Motor neuron (in vitro differentiated cells): ENCODE measurements at places on chromosomes 6 and 20. TPM values are rescaled to one million over a fixed set of nuclear protein-coding genes. Genes with fewer than 3 reads are reported as not detected.
A peak's percentile ranks its signal among the peaks of the same experiment; 100 is the strongest.

The NKAIN2 gene
- total RNA-seq: 11.2 and 12.8 TPM in 2 replicates

The DPPA5 gene
- total RNA-seq: not detected in 2 replicates

The ZSWIM3 gene
- total RNA-seq: 2.7 and 3.2 TPM in 2 replicates

The RIPOR3 gene
- 8.6 and 13.0 TPM in 2 replicates for total RNA-seq

The RHAG gene
- total RNA-seq: 0.28 and 0.34 TPM in 2 replicates

The REV3L gene
- total RNA-seq: 21.8 and 30.1 TPM in 2 replicates

The GPX5 gene
- total RNA-seq: not detected in 2 replicates

The TDRD6 gene
- total RNA-seq: 0.44 and 0.47 TPM in 2 replicates

The HLA-G gene
- 0.56 TPM in 1 of 2 replicates, not detected in the other for total RNA-seq

The MLIP gene
- 0.18 and 1.5 TPM in 2 replicates for total RNA-seq

The TXLNB gene
- total RNA-seq: 0.19 and 0.84 TPM in 2 replicates

The HLA-C gene
- total RNA-seq: 22.5 and 25.7 TPM in 2 replicates

The ADGRB3 gene
- 48.0 and 58.4 TPM in 2 replicates for total RNA-seq

The SEC23B gene
- 59.2 and 65.1 TPM in 2 replicates for total RNA-seq

- no peak for ATAC-seq
Observed at GRCh38 chr6:26439151-26440125, 866 bp upstream of the BTN3A3 start.

DNA sequence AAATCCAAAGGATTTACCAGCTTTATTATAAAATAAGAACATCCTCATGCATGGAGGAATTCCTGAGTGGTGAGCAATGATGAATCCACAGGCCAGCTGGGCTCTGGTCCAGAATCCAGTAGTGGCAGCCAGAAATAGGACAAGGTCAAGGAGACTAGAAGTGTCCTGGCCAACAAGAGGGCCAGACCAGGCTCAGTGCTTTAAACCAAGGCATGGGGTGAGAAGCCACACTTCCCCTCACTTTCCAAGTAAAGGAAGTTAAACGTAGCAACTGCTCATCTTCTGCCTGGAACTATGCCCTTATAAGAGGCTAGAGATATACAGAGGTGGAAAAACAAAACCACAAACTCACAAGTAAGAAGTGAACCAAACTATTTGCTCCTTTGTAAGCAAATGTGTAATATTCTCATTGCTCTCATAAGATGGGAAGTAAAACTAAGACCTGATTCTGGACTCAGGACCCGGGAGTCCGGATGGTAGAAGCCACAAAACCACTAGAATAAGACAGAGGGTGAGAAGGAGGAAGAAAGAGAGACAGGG, 253.2 kb downstream of the UST start:
- ATAC-seq: no peak

DNA sequence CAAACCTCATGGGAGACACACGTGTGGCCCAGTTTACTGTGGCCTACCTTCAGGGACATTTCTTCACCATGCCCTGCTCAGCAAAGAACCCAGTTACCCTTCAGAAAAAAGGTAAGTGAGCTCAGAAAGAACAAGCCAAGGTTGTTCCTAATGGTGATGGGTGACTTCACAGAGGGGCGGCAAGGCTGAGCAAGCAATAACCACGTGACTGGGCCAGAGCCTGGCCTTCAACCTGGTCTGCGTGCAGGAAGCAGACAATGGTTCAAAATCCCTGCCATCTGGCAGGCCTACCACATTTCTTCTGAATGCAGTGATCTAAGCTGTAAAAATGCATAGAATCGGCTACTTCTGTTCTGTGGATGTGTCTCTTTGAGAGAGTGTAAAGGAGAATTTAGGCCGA, 115.5 kb upstream of the CST7 start:
- ATAC-seq: no peak

- ATAC-seq: no peak
Observed at GRCh38 chr6:169370054-169370453, 116.4 kb upstream of the THBS2 start.

- no peak for ATAC-seq
Observed at GRCh38 chr20:63873477-63873971, 8.5 kb downstream of the TPD52L2 start.

- no peak for ATAC-seq
Observed at GRCh38 chr20:50838707-50839385, 44.0 kb downstream of the BCAS4 start.

GRCh38 chr20:33338467-33339258, 55.6 kb downstream of the BPIFB1 start:
- ATAC-seq: no peak

DNA sequence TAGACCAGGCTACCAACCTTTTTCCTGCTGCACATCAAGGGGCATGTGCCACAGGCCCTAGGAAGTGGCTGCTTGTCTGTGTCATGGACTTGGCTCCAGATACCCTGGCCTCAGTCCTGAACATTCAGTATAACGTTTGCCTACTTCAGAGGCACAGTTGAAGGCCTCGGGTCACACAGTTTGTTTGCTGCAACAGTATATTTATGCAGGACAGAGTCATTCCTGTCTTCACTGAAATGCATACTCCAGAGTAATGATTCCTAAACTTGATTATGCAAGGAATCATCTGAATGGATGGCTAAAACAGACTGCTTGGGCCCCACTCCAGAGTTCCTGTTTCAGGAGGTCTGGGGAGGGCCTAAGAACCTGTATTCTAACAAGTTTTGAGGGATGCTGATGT, 149.4 kb downstream of the KLHL32 start:
- peak; percentile 15 for ATAC-seq

DNA sequence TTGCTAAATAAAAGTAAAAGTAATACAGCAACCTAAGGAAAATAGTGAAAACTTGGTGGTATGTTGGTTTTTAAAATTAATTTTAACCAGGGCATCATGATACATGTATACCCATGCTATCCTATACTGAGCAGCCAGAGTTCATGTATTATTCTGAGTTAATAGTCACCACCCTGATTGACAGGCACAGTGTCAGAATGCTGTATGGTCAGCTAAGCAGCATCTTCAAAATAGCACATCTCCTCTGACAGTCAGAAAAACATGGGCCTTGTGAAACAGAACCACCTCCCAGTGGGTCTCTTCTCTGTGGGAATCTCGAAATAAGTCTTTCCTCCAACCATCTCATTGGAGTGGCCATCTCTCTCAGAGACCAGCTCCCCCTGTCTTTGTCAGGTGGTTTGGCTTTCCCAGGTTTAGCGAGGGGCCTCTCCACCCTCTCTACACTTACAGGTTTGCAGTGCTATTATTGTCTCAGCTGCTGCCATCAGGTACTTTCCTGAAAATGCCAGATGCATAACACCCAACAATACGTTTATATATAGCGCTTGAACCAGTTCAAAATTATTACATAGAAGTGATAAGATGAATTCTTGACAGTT, 47.1 kb upstream of the RNF8 start:
- no peak for ATAC-seq

DNA sequence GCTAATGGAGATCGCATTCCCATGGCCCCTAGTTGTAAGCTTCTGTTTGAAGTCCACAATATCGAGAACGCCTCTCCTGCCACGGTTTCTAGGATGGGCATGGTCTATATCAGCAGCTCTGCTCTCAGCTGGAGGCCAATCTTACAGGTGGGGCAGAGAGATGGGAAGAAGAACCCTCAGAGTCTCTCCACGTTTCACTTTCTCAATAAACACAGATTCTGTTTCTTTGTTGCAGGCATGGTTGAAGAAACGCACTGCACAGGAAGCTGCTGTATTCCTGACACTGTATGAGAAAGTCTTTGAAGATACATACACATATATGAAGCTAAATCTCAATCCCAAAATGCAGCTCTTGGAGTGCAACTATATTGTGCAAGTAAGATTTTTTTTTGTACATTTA, 157.9 kb downstream of the DNAH8 start:
- ATAC-seq: no peak

DNA sequence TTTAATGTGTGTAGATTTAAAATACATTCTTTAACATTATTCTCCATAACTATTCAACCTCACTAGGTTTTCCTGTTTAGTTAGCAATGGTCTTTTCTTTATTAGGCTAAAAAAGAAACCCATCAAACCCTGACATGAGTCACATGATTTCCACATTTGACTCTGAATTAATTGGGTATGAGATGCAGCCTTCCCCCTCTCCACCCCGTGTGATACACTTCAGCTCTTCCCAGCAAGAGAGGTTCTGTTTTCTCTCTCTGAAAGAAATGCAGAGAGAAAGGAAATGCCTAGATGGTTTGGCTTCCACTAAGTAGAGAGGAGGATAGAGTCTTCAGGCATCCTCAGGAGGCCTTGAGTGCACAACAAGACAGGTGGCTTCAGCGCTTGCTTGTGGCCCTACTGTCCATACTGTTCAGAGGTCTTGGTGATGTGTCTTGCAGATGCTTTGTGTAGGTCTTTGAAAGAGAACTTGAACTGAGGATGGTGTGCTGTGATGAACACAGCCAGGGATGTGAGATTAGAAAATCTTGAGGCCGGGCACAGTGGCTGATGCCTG, 17.3 kb downstream of the FARS2 start:
- ATAC-seq: peak; percentile 42

GRCh38 chr6:28478518-28478917, 35.2 kb upstream of the ZSCAN23 start:
- no peak for ATAC-seq

DNA sequence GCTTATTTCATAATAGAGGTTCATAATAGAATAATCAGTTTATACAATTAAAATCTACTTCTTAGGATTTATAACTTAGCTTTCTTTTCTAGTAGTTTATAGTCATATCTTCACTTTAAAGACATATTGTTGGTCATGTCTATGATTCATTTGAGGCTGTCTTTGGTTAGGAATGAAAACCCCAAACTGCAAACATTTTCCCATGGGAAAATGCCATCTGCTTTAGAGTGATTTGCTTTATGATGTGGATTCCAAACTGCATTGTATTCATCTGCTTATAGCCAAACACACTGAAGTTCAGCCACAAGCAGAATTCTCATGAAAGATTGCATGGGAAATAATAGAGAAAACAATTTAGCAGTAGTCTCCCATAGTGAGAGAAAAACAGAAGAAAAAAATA, 128.0 kb downstream of the RFPL4B start:
- ATAC-seq: no peak

DNA sequence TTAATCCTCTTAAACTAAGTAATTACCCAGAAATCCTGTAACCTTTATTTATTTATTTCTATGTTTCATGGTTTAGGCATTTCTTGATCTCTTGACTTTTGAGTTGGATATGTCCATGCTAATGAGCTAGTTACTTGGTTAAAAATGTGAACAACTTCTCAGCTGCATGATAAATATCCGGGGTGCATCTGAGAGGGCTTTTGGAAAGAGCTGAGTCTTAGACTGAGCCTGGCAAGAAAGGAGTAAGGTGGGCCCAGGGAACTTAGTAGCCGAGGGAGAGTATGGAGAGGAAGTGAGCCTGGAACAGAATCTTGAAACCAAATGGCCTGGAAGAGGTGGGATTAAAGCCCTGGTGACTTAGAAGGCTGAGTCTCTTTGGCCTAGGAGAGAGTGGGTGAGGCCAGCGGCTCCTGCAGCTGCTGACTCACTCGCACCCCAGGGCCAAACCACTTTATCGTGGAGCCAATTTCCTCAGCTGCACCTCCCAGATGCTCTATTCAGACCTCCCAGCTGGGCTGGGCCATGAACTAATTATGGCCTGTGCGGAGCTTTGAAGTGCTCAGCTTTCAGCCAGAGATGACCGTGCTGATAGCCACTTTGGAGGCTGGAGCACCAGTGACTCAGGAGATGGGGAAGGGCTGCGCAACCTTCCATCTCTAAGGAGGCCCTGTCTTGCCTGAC, 19.1 kb downstream of the TGM3 start:
- ATAC-seq: peak; percentile 95

DNA sequence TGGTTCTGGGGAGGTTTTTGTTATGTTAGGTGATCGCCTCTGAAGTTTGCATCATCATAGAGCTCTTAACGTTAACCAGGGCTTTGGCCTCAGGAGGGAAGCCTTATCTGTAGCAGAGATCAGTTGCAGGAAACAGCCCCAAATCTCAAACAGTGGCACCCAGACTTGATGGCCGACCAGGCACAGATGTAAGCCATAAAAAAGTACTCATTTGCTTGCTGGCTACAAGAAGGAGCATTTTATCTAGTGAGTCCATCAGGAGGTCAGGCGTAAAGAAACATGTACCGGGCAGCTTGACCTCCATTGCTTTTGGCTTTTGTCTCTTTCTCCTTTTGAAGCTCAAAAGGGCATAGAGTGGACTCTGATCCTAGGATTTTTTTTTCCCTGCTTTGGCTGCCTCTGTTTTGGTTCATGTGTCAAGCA, 122.3 kb downstream of the CCDC170 start:
- no peak for ATAC-seq

DNA sequence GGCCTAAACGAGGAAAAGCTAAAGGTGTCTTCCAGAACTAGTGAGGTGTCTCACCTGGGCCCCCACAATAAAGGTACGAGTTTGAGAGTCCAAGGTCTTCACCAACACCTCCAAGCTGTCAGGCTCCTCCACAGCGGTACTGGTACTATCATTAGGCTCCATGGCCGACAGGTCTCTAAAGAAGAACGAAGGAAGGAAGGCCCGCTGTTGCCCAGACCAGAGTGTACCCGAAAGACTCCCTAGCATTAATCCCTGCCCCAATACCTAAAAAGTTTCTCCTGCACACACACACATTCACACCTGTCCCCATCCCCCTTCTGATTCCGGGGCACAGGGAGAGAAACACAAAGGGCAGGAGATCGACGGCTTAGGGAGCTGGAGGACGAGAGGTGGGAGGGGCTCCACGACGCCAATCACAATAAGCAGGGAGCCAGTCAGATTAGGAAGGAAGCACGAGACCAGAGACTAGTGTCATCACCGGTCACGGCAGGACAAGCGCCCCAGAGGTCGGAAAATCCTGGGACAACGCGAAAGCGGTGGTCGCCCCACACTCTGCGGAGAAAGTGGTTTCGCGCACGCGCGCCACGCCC, 764 bp downstream of the BAG6 start:
- ATAC-seq: peak; percentile 68

DNA sequence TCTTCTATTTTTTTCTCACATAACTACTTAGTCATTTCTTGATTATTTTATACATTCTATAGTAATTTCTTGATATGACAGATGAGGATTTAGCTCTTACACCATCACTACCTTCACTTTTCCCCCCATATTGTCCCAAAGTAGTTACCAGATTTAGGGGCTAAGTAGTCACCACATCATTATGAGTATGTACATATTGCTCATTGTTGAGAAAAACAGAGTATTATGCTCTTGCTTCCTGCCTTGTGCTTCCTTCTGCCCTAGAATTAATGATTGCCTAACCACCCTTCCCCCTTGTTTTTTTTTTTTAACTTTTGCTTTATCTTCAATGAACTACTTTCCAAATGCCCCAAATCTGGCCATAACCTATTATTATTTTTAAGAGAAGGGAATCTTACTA, 6.8 kb upstream of the HLA-B start:
- no peak for ATAC-seq

- ATAC-seq: peak; percentile 95
Observed at GRCh38 chr6:130697995-130698535, 129.1 kb upstream of the SMLR1 start.

- ATAC-seq: peak; percentile 24
Observed at GRCh38 chr20:49854190-49854875, 41.7 kb downstream of the SLC9A8 start.

DNA sequence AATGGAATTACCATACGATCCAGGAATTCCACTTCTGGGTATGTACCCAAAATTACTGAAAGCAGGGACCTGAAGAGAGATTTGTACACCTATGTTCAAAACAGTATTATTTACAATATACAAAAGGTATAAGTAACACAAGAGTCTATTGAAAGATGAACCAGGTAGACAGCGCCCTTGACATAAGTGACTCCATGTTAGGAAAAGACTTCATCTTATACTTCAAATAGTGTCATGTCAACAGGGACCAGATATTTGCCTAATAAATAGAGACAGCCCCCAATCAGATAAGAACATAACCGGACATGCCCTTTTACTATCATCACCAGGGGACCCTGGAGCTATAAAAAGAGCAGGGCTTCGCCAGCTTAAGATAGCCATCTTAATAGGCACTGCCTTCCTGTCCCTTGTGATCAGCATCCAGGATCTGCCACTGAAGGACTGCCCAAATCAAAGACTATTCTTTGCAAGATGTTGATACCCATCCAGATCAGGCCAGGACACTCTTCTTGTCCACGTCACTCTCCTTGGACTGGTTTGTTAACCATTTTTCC, 309.0 kb upstream of the SULF2 start:
- no peak for ATAC-seq
